ENCODE measurements at places on chromosomes 5 and 9. TPM values are rescaled to one million over a fixed set of nuclear protein-coding genes. Genes with fewer than 3 reads are reported as not detected.

Gene AGXT2
- total RNA-seq, result not detected

Gene CDKN2B-AS1
- total RNA-seq, result not detected

Gene ROPN1L
- not detected for total RNA-seq

DNA sequence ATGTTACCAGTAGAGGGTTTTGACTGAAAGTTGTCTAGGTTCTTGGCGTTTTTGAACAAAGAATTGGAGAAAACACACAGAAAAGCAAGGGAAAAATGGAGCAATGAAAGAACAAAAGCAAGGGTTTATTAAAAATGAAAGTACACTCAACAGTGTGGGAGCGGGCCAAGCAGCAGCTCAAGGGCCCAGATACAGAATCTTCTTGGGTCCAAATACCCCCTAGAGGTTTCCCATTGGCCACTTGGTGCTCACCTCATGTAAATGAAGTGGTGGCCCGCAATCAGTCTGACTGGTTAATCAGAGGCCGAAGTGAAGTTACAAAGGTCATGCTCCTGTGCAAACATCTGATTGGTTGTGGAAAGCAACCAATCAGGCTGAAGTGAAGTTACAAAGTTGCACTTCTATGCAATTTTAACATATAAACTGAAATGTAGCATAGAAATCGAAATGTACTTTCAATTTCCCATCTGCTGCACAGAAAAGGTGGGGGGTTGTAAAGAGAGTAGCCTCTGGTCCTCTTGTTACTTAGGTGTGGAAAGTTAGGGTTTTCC lies 1.9 kb upstream of the GM2A start:
- no peak overlapping the region for H3K4me3 ChIP-seq
- no peaks in the 10 kb centered on the region for H3K36me3 ChIP-seq
- peaks cover 7% of the 10 kb centered on the region for H3K4me1 ChIP-seq
- H3K27me3 ChIP-seq, result peaks cover 10% of the 10 kb centered on the region
- no peak for DNase-seq

DNA sequence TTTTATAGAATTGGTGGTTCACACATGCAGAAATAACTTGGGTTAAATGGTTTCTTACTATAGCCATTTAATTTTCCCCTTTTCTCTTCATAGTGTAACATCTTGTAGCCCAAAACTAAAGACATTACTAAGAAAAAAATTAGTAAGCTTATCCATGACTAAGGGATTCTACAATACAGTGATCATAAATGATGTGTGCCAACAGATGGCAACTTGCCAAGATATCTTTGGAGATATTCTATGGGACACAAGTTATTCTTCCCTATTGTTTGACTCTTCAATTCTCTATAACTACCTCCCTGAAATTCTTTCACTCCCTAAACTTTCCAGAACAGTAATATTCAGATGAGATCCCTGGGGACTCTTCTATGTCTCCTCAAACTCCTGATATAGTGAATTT lies 580.6 kb downstream of the PTPRD start:
- H3K4me1 ChIP-seq, result peaks cover 17% of the 10 kb centered on the region
- H3K4me3 ChIP-seq, result no peak overlapping the region
- peaks cover 6% of the 10 kb centered on the region for H3K27me3 ChIP-seq
- H3K27ac ChIP-seq, result no peak overlapping the region
